ENCODE measurements at places on chromosomes 12 and 14.

DNA sequence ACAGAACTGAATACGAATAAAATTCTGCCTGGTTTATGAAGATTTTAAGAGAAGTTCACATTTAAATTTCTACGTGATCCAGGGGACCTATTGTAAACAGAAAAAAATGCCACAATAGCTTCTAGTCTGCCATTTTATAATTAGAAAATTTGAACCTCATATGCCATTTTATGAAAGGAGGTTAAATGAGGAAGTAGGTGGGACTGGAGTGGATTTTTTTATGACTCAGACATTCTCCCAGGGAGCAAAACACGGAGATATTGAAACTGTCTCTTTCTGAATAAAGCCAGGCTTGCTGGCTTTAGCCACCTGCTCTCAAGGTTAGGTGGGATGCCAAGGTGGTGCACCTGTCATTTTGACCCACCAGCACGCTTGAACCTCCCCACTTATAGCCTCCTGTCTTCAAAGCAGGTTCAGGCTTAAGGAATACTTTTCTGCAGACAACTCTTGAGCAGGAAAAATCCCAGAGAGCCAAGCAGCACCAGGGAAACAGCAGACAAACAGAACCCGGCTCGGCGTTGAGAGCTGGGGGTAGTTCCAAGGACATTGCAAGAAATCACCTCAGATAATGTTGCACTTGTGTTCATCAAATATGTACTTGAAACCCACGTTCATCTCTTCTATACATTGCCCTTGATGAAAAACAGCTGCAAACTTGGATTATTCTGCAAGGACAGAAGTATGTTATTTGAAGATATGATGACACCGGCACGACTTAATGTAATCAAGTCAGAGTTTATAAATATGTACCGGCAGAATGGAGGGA is 203.7 kb downstream of the PPM1H start:
- DNase-seq: no peak

DNA sequence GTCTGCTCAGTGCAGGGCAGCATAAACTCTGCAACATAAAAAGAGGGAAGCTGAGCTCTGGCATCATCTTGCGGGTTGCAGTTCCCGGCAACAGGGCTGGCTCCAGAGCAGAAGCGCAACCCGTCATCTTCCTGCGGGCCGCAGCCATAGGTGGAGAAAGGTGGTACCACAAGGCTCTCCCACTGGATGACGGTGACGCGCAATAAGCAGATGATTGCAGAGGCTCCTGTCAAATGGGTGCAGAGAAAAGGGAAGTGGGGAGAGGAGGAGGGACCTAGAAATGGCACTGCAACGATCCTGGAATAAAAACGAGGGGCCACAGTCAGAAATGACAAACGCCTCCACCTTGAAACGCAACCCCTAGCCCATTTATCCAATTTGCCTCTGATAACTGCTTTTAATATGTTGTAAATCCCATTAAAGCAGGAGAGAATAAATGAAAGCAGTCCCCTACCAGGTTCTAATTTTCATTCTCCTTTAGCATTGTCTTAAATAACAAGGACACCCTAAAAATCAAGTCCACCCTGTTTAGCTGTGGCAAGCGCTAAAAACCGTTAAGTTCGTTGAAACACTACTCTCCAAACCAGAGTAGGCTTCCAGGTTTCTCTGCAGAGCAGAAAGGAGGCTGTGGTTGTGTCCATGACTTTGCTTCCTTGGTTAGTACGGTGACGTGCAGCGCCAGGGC is 30.9 kb upstream of the TUBA1C start:
- DNase-seq: peak; percentile 5

GRCh38 chr12:49288412-49288853 is 6.5 kb upstream of the PRPH start:
- peak; percentile 67 for DNase-seq

DNA sequence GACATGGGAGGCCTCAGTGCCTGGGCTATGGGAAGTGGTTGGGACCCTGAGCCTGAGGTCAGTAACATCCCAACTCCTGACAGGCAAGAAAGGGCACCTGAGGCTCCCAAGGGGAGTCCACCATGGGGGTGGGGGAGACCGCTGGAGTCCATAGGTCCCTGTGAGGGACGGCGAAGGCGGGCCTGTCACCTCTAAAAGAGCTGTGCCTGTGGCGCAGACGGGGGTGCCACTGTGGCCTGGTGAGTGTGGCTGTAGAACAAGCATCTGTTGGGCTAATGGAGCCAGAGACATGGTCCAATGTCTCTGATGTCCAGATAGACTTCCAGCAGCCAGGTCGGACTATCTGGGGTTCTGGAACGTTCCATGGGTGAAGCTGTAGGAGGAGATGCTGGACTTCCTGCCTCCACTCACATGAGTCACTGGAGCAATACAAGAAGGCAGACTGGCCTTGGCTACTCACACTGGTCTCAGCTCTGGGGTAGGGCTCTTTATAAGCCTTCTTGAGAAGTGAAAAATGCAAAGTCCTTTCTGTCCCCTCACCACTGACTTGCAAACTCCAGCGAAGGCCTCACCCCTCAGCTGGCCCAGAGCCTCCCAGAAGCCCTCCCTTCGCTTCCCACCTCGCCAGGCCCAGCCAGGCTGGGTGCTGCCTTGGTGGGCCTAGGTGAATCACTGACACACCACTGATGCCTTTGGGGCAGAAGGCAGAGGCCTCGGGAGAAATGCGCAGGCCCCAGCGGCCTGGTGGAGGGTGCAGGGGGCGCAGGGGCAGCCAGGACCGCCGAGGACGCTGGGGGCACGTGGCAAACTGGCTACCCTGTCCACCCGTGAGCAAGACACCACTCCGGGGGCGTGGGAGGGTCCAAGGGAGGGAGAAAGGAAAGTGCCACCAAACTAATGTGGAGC is 1.1 kb upstream of the TRAF3 start:
- DNase-seq: no peak

DNA sequence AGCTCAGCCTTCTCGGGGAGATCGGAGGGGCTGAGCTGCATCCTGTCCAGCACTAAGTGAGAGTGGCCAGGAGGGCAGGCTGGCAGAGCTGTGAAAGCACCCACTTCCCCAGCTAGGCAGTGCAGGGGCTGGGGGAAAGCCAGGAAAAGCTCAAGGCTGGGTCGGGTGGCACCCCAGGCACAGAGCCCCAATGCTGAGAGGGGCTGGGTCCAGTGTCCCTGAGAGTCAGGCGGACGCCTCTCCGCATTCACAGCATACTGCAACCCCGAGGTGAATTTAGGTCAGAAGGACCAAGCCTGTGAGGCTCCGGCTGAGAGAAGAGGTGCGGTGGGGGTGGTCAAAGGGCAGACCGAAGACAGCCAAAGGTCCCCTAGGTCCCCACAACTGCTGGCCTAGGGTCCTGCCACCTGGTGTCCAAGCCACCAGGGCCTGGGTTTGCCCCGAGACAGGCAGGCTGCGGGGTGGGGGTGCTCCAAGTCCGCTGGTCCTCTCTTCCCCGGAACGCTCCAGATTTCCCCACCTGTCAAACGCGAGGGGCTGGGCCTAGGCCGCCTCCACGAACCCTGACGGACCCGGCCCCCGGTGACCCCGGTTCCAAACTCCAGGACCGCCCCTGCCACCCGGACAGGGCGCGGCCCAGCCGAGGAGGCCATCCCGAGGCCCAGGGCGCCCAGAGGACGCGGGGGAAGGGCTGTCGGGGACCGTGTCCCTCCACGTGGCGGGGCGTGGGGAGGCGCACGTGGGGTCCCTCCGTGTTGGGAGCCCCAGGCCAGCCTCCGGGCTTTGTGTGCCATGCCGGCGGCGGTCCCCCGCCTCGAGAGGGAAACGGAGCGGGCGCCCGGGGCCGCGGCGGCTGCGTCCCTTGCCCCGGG is 527 bp downstream of the CAMKK2 start:
- peak; percentile 7 for DNase-seq

- no peak for DNase-seq
These were observed 38.4 kb downstream of the IFNG start for GRCh38 chr12:68121143-68121542.

DNA sequence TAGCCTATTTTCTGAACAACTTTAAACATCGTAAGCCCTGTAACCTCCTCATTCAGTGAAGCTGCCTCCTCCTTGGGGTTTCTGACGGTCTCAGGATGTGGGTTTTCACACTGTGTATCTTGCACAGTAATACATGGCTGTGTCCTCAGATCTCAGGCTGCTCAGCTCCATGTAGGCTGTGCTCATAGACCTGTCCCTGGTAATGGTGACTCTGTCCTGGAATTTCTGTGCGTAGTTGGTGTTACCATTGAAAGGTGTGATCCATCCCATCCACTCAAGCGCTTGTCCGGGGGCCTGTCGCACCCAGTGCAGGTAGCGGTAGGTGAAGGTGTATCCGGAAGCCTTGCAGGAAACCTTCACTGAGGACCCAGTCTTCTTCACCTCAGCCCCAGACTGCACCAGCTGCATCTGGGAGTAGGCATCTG is 980.5 kb downstream of the TMEM121 start:
- DNase-seq: peak; percentile 69

Measured in CD4-positive, alpha-beta T cell treated with Interleukin-6 at 100 ng/mL for 8 hours (primary cell).